ENCODE measurements at places on chromosomes 3 and 15.

DNA sequence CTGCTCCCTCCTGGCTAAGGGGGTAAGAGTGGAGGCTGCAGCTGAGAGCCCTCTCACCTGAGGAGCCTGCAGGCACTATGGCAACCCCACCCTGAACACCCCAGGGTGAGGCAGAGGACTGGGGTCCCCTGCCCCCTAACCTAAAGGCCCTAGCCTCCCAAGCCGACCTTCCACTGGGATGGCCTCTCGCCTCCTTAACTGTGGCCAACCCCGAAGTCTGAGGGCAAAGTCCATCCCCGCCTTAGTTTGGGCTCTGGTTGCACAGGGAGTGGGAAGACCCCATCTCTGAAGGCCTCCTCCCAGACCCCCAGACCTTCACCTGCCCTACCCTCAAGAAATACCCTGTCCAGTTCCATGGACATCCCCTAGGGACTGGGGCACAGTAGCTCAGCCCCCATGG lies 100.6 kb upstream of the PRR23E start:
- DNase-seq = no peak

- no peak for DNase-seq
Observed at GRCh38 chr3:128931046-128931445, 51.6 kb downstream of the ACAD9 start.

DNA sequence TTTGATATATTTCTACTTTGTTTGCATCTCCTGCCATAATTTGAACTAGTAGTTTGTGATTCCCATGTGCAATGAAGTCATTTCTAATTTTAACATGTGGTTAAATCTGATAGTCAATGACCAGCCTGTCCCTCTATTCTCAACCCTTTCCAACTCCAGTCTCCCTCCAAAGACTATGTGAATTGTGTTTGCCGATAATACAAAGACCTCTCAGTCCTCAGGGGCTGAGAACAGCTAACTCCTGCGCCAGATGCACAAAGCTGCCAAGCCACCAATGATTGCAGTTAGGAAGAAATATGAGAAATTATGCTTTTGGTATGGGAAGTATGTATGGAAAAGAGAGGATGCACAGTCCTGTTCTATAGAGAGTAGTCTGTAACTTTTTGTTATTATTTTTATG lies 54.0 kb downstream of the KCNH8 start:
- no peak for DNase-seq

- DNase-seq = peak; percentile 87
Observed at GRCh38 chr3:187954873-187955586, 198.9 kb upstream of the LPP start.

GRCh38 chr15:61398310-61398709 lies 169.2 kb upstream of the RORA start:
- no peak for DNase-seq

GRCh38 chr3:130609166-130609979 lies 92.4 kb downstream of the COL6A6 start:
- DNase-seq = peak; percentile 20

DNA sequence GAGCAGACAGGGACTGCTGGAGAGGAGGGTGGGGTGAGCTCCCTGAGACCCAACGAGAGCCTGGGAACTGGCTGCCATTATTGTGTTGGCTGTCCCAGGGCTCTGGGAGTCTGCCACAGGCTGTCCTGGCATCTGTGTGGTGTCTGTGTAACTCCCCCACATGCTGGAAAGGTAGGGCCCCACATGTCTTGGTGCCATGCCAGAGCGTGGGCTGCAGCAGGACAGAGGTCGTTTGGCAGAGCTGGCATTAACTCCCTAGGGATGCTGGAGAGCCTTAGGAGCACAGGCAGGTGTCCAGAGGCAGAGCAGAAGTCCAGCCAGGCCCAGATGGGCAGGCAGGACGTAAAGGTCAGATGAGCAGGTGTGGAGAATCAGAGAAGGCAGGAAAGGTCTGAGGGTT lies 9.7 kb downstream of the TIMP4 start:
- no peak for DNase-seq

GRCh38 chr3:161556533-161556932 lies 59.9 kb downstream of the OTOL1 start:
- no peak for DNase-seq

- DNase-seq = no peak
Observed at GRCh38 chr3:186109897-186110803, 1.3 kb upstream of the ETV5 start.

DNA sequence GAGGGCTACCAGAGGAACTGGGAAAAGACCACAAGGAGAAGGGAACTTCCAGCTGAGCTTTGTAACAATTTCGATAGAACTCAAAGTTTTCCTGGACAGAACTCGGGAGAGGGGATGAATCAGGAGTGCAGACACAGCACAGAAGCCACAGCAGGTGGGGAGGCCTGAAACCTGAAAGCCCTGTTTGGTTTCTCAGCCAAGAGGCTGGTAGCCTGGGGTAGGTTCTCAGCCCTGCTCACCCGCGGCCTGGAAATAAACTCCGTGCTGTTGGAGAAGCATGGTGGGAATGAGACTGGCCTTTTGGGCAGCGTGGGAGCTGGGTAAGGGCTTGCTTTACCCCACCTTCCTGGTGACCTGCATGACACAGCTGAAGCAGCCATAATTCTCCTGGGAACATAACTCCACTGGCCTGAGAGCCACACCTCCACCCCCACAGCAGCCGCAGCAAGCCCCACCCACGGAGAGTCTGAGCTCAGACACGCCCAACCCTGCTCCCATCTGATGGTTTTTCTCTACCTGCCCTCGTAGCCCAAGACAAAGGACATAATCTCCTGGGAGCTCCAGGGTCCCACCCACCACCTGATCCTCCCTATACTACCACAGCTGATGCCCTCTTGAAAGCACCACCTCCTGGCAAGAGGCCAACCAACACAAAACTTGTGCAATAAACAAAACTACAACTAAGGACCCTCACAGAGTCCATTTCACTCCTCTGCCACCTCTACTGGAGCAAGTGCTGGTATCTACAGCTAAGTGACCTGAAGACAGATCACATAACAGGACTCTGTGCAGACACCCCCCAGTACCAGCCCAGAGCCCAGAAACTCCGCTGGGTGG lies 52.5 kb upstream of the CHRM5 start:
- DNase-seq = no peak

GRCh38 chr3:45055032-45055410 lies 28.9 kb downstream of the CLEC3B start:
- peak; percentile 79 for DNase-seq

DNA sequence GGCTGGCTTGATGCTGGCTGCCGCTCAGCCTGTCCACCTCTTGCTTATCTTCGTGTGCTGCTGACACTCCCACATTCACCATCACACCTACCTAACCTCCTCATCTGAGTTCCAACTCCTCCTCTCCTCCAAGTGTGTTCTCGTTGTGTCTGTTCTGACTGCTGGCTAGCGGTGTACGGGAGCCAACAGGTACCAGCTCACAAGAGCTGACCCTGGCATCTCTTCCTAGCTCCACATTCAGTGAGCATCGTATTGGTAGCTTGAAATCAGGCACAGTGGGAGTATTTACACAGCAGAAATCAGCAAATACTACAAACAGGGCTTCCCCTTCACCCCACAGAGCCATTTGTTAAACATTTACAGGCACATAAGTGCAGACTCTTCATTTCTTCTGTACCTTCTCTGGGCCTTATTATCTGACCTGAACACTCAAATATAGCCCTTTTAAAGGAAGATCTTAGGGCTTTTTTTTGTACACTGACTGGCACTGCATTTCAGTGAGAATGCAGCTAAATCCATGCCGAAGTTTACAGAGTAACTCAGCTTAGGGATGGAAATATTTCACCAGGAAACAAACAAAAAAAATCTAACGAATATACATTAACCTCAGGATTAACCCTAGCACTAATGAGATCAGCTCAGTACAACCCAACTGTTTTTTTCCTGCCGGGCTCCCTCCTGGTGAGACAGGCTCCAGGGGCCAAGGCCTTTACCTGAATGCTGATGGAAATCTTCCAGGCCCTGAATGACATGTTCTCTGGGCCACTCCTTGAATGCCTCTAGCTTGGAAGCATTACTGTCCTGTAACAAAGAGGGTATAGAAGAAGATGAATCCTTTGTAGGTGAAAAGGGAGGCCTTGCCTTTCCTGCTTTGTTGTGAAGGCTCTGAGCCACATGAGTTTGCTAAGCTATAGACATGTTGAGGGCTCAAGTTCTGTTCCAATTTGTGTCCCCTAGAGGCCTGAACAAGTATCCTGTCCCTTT lies 150.5 kb upstream of the LPP start:
- DNase-seq = no peak

DNA sequence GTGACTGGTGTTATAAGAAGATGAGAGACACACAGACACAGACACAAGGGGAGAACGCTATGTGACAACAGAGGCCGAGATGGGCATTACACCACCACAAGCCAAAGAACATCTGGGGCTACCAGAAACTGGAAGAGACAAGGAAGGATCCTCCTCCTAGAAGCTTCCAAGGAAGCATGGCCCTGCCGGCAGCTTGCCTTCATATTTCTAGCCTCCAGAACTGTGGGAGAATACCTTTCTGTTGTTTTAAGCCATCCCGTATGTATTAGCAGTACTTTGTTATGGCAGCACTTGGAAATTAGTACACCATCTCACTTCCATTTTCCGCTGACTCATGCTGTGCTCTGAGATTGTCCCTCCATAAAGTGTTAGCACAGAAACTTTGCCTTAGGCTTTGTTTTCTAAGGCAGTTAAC lies 38.7 kb upstream of the CA12 start:
- no peak for DNase-seq

DNA sequence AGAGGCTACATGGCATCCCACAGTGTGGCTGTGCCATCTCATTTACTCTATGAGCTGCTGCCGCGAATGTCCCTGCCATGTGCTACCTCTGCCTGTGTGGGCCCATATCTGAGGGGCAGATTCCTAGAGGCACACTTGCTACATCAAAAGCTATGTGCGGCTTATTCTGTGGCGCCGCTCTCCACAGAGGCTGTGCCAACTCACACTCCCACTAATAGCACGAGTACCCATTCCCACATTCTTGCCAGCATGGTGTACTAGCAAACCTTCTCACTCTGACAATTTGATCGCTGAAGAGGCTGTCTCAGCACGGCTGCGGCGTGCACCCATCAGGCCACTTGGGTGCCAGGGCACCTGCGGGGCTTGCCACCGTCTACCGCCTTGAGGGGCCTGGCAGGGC lies 31.2 kb upstream of the MUSTN1 start:
- no peak for DNase-seq

DNA sequence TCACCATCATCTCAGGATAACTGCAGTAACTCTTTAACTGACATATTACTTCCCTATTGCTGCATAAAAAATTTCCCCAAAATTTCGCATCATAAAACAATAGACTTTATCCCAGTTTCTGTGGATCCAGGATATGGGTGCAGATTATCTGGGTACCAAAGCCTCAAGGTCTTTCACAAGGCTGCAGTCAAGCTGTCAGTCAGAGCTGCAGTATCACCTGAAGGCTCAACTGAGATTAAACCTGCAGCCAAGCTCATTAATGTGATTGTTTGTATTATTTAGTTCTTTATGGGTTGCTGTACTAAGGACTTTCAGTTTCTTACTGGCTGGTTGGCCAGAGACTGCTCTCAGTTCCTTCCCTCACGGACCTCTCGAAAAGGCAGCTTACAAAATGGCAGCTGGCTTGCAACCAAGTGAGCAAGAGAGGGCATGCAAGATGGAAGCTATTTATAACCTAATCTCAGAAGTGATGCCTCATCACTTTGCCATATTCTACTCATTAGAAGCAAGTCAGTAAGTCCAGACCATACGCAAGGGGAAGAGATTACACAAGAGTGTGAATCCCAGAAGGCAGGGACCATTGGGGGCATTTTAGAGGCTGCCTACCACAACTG lies 54.9 kb downstream of the DCUN1D1 start:
- no peak for DNase-seq

GRCh38 chr3:152331018-152331541 lies 62.4 kb downstream of the MBNL1 start:
- DNase-seq = peak; percentile 84

DNA sequence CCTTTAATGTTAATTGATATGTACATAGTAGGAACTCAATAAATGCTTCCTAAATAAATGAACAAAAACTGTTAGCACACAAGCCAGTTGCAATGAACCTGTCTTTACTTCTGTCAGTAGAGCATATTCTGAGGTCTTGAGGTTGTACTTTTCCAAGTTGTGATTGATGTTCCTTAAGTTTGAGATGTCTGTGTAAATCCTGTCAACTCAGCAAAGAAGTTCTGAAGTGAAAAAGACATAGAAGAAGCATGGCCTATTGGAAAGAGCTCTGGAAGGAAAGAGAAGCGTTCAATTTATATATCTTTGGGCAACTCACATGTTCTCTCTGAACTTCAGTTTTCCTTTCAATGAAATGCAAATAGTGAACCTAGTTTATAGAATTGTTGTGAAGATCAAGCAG lies 269.9 kb downstream of the AGBL1 start:
- no peak for DNase-seq

- no peak for DNase-seq
Observed at GRCh38 chr15:73426323-73426994, 16.5 kb upstream of the REC114 start.

DNA sequence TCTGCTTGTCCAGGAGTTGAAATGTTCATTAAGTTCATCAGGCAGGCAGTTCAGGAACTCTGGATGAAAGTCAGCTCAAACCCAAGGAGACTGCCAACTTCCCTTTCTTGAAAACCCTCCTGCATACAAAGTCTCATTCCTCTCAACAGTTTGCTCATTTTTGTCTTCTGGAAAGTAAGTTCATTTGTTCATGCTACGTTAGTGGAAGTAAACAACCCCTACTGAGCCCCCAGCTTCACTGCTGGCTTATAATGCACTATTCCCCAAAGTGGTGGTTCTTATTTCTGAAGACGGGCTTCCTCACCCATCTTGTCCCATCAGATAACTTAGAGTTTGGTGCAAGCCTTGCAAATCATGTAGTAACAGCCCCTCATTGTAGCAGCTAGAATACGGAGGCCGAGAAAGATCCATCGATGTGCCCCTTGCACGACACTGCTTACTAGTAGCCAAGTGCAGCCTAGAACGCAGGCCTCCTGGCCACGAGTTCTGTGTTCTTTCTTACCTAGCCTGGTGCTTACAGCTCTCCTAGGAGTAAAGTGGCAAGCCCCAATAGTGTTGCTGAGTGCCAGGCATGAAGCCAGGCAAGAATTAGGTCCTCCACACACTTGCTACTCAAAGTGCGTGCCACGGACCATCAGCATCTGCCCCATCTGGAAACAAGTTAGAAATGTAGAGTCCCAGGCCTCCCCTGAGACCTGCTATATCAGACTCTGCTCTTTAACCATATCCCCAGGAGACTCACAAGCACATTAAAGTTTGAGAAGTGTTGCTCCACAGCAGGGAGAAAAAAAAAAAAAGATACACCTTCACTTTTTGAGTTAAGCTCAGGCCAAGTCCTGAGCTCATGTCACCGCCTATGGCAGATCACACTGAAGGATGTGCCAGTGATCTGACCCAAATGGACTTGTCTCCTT lies 82.5 kb downstream of the RFTN1 start:
- DNase-seq = no peak

DNA sequence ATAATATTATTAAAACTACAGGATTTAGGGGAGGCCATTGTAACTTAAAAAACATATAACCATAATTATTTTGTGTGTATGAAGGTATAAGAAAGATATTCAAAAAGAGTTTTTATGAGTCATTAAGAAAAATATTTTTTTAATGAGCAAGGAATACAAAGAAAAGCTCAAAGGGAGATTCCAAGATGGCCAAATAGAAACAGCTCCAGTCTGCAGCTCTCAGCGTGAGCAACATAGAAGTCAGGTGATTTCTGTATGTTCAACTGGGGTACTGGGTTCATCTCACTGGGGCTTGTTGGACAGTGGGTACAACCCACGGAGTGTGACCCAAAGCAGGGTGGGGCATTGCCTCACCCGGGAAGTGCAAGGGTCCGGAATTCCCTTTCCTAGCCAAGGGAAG lies 336.1 kb downstream of the TBL1XR1 start:
- DNase-seq = no peak

Data from astrocyte of the spinal cord (primary cell).